ENCODE measurements at places on chromosomes 12 and 14. TPM values are rescaled to one million over a fixed set of nuclear protein-coding genes. Genes with fewer than 3 reads are reported as not detected.

EFS gene
- total RNA-seq: 5.0 TPM

DNA sequence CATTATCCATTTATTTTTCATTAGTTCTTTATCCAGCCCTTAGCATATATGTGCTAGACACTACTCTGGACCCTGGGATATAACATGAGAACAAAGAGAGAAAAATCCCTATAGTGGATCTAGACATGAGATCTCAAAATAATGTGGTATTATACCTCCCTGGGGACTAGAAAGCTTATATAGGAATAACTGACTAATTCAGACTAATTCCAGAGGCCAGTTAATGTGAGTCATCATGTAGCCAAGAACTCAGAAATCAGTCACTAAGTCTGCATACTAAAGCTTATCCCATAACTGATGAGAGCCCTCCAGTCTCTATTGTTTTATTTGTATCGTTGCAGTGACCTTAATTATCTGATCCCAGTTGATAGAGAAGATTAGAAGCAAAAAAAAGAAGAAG is 267.1 kb upstream of the RGS6 start:
- no peak for DNase-seq

- no peak for DNase-seq
These were observed 43.2 kb upstream of the BBS10 start for GRCh38 chr12:76391461-76391860.

DNA sequence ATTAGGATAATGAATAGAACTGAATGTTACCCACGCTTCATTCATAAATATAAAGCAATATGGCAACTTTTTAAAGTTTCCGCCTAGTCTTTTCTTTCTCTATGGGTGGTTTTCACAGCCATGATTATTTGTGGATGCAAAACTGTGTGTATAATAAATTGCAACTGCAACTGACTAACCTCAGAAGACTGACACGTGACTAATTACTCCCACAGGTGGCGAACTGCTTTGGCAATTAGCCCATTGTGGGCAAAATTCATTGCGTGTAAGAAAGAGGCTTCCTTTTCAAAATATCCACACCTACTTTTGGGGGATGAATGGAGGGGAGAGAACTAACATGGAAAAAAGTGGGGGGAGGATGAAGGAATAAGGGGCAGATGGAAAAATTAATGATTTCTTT is 79.0 kb downstream of the SLC25A21 start:
- DNase-seq: no peak

GRCh38 chr12:28082096-28082495 is 108.2 kb upstream of the CCDC91 start:
- no peak for DNase-seq

GRCh38 chr12:32379667-32380066 is 19.7 kb upstream of the FGD4 start:
- no peak for DNase-seq

DNA sequence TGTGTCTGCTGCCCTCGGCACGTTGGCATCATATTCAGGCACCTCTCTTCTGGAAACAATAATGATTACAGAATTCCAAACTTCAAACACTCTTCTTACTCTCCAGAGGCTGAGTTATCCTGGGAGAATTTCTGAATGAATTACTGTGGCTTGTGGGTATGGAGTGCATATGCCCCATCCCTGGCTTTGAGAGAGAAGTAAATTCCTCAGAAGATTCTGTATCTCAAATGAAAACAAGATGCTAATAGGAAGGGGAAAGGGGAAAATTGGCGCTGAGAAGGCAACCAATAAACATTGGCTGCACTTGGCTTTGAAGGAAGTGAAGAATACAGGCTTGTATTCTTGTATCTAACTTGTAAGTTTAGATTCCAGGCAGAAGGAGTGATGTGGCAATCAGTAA is 132.0 kb upstream of the NOVA1 start:
- no peak for DNase-seq

C2CD5 gene
- total RNA-seq: 24.4 TPM

CAND1 gene
- 40.0 TPM for total RNA-seq

DNA sequence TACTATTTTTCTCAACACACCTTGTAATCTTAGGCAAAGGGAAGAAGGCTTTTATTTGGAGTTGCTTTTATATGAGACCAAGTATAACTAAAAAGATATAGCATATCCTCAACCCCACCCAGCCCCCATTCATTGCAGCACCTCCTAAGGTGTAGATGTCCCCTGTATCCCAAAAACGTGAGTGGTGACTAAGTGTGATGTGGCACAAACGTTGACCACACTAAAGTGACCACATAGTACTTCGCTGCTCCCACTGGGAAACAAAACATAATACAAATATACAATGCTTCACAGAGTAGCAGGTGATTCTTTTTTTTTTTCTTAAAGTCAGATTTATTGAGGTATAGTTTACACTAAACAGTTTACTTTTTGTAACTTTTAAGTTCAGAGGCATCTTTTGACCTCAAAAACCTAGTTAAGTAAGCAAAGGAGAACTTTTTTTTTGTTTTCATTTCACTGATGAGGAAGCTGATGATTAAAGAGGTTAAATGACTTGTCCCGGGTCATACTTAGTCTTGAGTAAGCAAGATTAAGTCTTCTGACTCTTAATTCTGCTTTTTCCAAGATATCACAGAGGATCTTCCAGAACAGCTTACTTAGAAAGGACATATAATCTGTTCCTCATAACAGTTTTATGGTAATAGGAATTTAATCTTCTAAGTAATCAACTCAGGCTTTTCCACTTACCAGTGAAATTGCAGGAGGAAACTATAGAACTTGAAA is 245.2 kb upstream of the PLEKHG7 start:
- DNase-seq: no peak

OR6C68 gene
- not detected for total RNA-seq

CNTN1 gene
- not detected for total RNA-seq

GLS2 gene
- total RNA-seq: 1.5 TPM

GRCh38 chr12:65778258-65779090 is 45.8 kb upstream of the HMGA2 start:
- DNase-seq: no peak

DNA sequence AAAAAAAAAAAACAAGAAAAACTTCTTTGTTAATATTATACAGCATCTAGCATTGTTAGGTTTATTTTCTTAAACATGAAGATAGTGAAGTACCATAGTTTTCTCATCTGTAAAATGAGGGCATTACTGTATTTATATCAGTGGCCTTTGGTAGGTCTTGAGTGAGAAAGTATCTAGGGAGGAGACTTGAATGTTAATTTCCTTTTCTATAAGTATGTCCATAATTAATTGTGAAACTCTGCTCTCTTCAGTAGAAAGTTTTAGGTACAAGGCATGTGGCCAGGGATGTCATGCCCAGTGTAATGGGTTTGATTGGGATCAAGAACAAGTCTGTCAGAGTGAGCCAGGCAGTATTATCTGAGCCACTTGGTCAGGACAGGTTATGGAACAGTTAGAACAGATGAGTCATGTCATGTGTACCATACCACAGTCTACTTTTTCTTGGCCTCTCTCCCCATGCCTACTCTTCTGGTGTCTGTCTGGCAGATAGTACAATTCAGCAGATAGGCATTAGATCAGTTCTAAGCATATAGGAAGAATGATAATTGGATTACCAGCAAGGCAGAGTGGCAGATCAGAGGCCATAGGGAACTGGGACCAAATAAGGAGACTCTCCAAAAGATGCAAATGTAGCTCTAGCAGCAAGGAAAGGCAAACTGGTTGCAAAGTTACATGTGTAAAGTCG is 30.4 kb downstream of the FBXO34 start:
- no peak for DNase-seq

GRCh38 chr12:98769068-98769467 is 124.0 kb downstream of the APAF1 start:
- DNase-seq: no peak

TUNAR gene
- not detected for total RNA-seq

GRCh38 chr12:95004610-95005009 is 1.1 kb upstream of the NDUFA12 start:
- DNase-seq: no peak

DNA sequence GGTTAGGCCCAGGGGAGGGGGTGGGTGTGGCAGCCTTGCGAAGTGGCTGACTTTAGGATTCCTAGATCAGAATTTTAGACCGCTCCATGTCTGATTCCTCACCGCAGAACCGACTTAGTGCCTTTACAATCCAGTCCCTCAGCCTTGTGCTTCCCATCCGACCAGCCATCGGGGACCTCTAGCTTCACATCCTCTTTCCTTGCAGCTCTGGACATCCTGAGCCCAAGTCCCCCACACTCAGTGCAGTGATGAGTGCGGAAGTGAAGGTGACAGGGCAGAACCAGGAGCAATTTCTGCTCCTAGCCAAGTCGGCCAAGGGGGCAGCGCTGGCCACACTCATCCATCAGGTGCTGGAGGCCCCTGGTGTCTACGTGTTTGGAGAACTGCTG is 557 bp downstream of the COPS7A start:
- DNase-seq: no peak

GRCh38 chr12:43029971-43030370 is 440.4 kb upstream of the PRICKLE1 start:
- DNase-seq: no peak

PIK3C2G gene
- total RNA-seq: not detected

DNA sequence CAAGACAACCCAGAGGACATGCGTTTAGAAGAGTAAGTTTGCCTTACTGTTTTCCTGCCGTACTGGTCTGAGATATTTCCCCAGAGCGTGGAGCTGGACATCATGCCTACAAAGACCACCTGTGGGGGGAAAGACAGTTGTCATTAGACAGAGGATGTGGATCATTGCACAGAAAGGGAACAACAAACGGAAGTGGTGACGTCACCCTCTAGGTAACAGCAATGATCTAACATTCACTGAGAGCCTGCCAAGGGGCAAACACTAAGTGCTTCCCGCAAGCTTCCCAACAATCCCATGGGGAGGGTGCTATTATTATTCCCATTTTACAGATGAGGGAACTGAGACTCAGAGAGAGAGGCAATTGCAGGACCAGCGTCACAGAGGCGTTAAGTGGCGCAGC is 48.5 kb downstream of the SVOP start:
- DNase-seq: no peak

- DNase-seq: no peak
These were observed 34.2 kb upstream of the PRMT8 start for GRCh38 chr12:3456809-3457208.

DNA sequence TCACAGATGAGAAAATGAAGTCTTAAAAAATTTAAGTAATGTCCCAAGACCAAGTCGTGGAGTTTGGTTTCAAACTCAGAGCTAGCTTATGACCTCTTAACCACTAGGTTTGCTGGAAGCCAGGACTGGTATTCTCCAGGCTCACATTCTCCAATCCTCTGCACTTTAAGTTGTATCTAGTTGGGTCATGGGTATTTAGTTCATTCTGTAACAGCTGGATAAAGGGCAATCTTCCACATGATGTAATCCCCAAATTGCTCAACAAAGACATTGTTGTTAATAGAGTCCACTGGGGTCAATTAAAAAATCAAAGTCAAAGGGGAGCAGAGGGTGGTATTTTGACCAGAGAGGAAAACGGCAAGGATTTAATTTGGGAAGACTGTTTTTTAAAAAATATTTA is 17.8 kb upstream of the GAS2L3 start:
- no peak for DNase-seq

GRCh38 chr12:78885466-78885865 is 20.9 kb downstream of the SYT1 start:
- DNase-seq: no peak

- DNase-seq: no peak
These were observed 61.6 kb upstream of the GZMB start for GRCh38 chr14:24695265-24696241.

LYSET gene
- 8.8 TPM for total RNA-seq

CPNE6 gene
- 0.23 TPM for total RNA-seq

DNA sequence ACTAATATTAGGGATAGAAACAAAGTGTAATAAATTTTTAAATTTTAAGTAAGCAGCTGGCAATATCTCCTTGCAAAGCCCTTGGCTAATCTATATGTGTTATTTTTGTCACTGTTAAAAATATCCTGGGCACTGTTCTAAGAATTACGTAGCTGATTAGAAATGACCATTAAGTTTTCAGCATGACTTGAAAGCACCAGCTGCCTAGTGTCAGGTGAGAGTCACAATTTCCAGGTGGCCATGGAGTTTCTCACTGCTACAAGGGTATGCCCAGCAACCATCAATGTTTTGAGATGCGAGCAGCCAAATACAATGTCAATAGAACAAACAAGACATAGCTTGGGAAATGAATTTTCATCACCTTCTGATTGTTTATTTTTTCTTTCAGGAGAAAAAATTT is 23.3 kb upstream of the GYS2 start:
- DNase-seq: no peak

SVOP gene
- total RNA-seq: 2.9 TPM

DNA sequence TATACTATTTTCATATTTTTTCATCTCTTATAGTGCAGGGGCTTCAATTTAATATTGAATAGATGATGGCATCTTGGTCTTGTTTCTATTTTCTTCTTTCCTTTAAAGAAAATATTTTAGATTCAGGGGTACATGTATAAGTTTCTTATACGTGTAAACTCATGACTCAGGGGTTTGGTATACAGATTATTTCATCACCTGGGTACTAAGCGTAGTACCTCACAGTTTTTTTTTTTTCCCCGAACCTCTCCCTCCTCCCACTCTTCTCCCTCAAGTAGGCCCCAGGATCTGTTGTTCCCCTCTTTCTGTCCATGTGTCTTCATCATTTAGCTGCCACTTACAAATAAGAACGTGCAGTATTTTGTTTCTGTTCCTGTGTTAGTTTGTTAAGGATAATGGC is 172.6 kb downstream of the TMTC3 start:
- DNase-seq: no peak

All from heart left ventricle (tissue), 16 donors.